Activated naive CD4-positive, alpha-beta T cell treated with anti-CD3 and anti-CD28 coated beads, Interleukin-2, amount 50 U/mL, for 72 hours (primary cell): ENCODE measurements at places on chromosomes 4 and X. TPM values are rescaled to one million over a fixed set of nuclear protein-coding genes. Genes with fewer than 3 reads are reported as not detected.

The DEFB131A gene
- not detected for total RNA-seq

The EPGN gene
- not detected for total RNA-seq

The PDE6B gene
- 16.6 TPM for total RNA-seq

The SHROOM3 gene
- total RNA-seq, result 0.20 TPM

The STATH gene
- not detected for total RNA-seq

The GPRIN3 gene
- 12.4 TPM for total RNA-seq
